ENCODE measurements at places on chromosomes 7 and 10.

GRCh38 chr10:93290661-93291354 lies 191.3 kb downstream of the MYOF start:
- no peak for DNase-seq

- DNase-seq, result no peak
These were observed 216.0 kb downstream of the KLF6 start for GRCh38 chr10:3568983-3569382.

- DNase-seq, result peak; percentile 20
These were observed 88.2 kb upstream of the AFAP1L2 start for GRCh38 chr10:114492351-114493037.

GRCh38 chr10:12191715-12192114 lies 4.0 kb downstream of the NUDT5 start:
- DNase-seq, result no peak

DNA sequence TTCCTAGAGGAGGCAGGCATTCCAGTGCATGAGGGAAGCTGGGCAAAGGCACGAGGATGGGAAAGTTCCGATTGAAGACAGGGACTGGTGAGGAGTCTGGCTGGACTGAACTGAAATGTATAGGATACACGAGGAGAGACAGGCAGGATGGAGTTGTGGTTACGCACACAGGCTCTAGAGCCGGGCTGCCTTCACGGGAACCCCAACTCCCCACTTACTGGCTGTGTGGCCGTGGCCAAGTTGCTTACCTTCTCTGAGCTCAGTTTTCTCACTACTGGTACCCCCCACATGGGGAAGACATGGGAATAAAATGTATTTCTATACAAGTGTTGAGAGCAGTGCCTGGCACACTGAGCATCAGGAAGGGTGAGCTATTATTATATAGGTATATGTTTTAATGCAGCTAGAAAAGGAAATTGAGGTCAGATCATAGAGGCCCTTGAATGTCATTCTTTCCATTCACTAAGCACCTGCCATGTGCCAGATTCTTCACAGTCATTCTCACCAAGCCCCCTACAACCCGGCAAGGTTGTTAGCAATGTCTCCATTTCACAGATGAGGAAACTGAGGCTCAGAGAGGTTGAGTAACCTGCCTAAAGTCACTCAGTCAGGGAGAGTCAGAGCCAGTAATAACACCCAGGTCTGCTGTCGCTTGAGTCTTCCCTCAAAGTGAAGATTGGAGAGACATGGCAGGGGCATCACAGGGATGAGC lies 9.7 kb downstream of the CHST3 start:
- DNase-seq, result no peak

DNA sequence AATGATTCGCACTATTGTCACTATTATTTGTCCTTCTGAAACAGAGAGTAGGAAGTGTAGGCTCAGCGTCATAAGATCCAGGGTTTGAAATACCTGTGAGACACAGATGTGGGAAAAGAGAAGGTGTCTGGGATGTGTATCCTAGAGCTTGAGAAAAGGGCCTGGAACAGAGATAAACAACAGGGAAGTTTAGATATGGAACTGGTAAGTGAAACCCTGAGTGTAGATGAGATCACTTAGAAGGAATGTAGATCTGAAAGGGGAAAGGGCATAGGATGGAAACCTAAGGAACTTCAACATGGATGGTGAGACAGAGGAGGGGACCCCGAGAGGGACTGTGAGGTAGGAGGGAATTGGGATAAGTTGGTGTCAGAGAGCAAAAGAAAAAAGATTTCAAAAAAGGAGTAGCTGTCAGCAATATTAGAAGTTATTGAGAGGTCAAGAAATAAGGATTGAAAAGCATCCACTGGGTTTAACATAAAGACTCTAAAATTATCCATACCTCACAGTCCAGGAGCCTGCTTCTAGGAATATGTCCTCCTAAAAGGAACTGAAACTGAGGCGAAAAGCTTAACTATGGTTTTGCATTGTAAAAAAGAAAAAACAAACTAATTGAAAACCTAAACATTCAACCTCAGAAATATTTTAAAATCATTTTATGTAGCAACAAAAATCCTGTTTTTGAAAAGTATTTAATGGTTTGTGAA lies 119.2 kb upstream of the NPVF start:
- DNase-seq, result no peak

- peak; percentile 44 for DNase-seq
These were observed 57.1 kb downstream of the FIGNL1 start for GRCh38 chr7:50393076-50393475.

GRCh38 chr7:17302575-17303142 lies 4.2 kb downstream of the AHR start:
- DNase-seq, result no peak

- no peak for DNase-seq
These were observed 176.6 kb downstream of the BMPER start for GRCh38 chr7:34081935-34082334.

DNA sequence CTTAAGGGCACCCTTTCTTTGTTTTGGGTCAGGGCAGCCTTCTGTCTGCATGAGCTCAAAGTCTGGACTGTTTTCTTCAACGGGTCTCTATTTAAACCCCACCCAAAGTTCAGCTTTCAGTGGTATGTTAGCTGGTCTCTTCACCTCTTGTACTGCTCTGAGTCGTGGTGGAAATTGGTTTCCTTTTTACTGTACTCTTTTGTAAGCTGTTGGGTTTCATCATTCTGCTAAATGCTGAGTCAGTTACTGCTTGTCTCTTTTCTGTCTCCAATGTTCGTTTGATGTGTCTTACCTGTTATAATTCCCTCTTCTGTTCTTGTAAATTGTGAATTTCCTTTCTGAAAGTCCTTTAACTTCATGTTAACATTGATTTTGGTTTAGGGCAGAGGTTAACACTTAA lies 64.1 kb upstream of the MALRD1 start:
- DNase-seq, result no peak

DNA sequence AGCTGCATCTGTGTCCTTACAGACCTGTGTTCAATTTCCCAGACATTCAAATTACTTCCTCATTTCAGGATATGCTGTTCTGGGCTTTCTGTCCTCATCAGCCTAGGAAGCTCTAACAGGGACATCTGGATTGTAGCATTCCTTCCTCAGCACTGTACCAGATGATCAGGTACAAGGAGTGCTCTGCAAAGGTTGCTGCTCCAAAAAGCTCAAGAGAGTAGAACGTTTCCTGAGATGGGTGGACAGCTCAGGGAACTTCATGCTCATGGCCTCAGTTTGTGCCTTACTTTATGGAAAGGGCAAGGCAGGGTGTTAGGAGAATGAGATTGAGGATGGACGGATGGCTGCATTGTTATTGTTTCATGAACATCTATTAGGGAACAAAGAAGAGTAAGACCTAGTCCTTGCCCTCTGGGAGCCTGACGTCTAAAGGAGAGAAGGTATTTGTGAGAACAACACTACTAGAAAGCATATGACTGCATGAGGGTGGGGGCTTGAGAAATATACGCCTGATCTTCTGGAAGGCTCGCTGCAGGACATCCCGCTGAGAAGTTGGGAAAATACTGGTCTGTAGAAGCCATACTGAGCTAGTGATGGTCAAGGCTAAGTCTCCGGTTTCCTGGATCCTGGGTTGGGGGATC lies 10.5 kb upstream of the ZNF212 start:
- DNase-seq, result no peak

DNA sequence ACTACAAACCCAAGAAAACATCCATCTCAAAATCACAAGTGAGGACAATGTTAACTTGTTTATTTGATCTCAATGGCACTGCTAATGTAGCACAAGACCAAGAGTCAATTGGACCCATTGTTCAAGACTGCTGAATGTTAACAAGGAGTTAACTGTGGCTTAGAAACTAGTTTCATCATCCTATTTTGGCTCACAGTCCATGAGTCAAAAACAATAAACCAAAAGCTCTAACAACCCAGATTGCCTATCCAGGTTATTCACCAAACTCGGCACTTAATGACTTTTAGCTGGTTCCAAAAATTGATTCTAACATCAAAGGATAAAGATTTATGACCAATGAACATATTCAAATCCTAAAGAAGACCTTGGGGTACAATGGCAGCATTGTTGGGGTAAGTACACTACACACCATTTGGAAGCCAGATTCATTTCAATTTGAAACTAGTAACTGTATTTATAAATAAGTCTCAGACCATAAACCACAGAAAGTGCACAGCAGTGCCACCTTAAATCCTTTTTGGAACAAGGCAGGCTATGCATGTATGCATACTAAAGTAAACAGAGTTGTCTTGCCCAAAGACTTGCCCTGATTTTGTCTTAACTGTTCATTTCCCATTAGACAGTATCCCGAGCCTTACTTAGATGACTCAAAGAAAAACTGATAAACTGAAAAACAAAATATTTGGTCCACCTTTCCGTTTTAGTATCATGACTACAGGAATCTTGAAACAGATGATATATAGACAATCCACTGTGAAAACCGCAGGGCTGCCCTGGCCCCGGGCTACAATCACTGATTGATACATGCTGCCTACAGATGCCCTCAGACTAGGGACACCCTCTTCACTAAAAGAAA lies 84.5 kb downstream of the SRPK2 start:
- DNase-seq, result no peak

- no peak for DNase-seq
These were observed 10.9 kb downstream of the TECPR1 start for GRCh38 chr7:98240961-98241673.

DNA sequence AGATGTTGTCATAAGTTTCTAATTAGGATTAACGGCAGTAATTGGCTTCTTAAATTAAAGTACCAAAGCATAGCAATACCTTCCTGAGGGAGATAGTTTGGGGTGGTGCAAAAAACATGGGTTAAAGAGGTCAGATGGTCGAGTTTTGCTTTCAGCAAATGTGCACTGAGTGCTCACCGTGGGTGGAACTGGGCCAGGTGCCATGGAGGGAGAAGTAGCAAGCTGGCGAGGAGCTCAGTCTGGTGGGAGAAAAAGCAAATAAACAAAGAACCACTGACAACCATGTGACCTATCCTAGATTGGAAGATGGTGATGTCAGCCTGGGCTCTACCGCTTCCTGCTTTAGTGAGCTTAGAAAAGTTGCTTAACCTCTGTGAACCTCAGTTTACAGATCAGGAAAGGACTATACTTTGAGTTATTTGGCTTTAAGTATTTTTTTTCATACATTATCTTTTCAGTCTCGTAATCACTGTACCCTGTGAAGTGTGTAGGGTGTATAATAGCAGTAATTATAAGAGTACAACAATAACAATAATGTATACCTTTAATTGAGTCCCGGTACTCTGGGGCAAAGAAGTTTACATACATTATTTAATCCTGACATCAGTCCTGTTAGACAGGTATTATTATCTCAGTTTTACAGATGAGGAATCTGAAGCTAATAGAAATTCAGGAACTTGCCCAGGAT lies 69.0 kb upstream of the PDCD4 start:
- no peak for DNase-seq
